ENCODE measurements at places on chromosomes 2 and 18.

DNA sequence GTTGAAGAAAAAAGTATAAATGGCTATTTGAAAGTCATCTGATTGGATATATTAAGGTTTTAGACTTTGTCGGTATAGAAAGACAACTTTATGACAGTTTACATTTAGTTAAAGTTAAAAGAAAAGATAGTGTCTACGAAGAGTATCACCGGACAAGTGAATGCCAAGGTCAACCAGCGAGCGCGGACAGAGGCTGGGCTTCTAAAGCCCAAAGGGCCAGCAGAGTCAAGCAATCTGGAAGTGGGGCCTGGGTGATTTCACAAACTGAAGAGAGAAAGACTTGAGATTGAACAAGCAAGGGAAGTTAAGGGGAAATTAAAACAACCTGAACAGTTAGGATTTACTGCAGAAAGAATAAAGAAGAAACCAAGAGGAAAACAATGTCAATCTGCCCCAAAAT lies 16.3 kb downstream of the ZNF521 start:
- no peak for DNase-seq

GRCh38 chr2:68374184-68374583 lies 9.1 kb downstream of the PLEK start:
- DNase-seq, result no peak

DNA sequence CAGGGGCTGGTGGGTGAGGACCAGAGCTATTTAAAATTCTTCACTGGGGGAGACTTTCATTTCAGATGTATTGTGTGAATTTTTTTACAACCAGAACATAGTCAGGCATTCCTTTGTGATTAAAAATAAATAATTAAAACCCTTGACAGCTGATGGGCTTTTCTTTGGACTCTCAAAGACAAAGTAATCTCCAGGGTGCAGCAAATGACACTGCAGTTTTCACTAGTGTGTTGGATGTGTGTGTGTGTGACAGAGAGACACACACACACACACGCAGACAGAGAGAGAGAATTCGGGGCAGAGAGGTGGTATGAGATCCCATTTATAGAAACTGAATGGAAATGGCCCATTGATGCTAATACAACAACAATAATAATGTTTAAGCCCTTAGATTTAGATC lies 10.3 kb upstream of the GALNT14 start:
- DNase-seq, result no peak

- no peak for DNase-seq
Observed at GRCh38 chr2:52805901-52806410, 961.6 kb upstream of the CHAC2 start.

DNA sequence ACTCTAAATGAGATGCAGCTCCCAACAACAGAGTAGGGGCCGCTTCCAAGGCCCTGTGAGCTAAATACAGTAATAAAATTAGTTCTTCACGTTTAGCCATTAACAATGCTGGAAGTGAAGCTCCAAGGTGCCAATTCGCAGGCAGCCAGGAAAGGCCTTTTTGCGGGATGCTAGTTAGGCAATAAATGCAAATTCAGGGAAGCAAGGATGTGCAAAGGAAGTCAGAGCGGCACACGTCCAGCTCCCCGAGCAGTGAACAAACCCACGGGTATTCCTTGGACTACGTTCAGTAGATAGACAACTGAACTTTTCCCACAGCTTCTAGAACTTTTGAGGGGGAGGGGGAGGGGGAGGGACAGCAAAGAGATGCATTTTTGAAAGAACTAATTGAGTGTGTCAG lies 6.9 kb downstream of the ZNF516 start:
- DNase-seq, result no peak

GRCh38 chr2:30408961-30409387 lies 38.1 kb upstream of the LCLAT1 start:
- no peak for DNase-seq

- no peak for DNase-seq
Observed at GRCh38 chr2:146246736-146247523, 1597.9 kb upstream of the ACVR2A start.

DNA sequence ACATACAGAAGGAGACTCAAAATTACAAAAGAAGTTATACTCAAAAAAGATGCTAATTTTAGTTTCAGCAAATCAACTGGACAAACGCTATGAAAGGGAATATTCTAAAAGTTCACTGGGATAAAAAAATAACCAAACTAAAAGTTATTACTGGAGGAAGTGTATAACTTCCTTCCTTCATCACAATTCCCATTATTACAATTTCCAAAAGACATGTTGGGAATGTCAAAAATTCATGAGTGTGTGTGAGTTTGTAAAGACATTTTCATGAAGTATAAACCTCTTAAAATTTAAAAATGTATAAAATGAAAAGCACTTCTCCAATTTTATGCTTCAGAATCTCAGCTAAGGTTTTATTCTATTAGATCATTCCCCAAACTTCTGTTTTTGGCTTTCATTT lies 67.8 kb downstream of the MERTK start:
- DNase-seq, result no peak

GRCh38 chr18:76457475-76457874 lies 37.6 kb downstream of the ZNF516 start:
- DNase-seq, result no peak

GRCh38 chr2:15639323-15640251 lies 47.9 kb downstream of the DDX1 start:
- DNase-seq, result no peak

- DNase-seq, result no peak
Observed at GRCh38 chr2:200752332-200752731, 59.4 kb upstream of the BZW1 start.

DNA sequence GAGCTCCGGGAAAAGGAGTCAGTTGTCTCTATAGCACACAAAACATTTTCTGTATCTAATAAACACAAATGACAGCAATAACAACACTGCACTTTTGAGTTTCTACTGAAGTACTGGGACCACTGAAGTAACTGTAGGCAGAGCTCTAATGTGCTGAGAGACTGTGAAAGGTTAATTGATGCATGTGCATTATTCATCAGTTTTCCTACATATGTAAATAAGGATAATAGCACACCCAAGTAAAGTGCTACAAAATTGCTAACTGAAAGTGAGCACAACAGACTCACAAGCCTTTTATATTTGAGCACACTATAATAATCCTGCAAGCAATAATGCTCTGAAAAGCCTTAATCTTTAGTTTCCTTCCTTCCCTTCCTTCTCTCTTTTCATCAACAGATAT lies 1051.6 kb downstream of the LRP1B start:
- DNase-seq, result no peak

- peak; percentile 22 for DNase-seq
Observed at GRCh38 chr2:127106457-127106990, 430 bp downstream of the BIN1 start.

All from omental fat pad (tissue), 4 donors.